Hematopoietic multipotent progenitor cell treated with erythropoietin and hydrocortisone succinate and interleukin-3 and kit ligand, for 8 days (in vitro differentiated cells): ENCODE measurements at places on chromosomes 6 and 20.

GRCh38 chr20:53652090-53652858, 58.6 kb upstream of the ZNF217 start:
- peak; percentile 54 for DNase-seq

DNA sequence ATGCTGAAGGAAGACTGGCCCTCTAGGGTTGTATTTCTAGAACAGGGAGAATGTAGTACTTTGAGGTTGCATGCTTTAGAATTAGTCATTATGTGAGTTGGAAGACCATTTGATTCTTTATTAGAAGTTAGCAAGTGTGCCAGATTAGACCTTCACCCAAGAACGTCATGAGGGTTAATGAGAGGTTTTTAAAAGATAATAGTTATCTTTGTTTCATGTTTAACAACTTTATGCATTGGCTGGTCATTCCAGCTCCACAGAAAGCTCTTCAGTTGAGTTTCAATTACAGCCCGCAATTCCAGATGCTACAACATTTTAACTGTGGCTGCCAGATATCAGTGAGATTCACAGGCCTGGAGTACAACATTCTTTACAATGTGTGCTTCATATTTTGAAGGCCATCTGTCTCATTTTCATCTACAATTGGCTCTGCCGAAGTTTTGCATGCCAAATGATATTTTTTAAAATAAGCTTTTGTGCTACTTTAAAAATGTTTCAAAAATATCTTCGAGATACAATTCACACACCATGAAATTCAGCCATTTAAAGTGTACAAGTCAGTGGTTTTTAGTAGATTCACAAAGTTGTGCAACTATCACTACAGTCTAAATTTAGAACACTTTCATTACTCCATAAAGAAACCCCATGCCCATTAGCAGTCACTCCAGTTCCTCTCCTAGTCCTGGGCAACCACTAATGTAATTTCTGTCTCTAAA, 61.1 kb upstream of the FBXO30 start:
- no peak for DNase-seq

DNA sequence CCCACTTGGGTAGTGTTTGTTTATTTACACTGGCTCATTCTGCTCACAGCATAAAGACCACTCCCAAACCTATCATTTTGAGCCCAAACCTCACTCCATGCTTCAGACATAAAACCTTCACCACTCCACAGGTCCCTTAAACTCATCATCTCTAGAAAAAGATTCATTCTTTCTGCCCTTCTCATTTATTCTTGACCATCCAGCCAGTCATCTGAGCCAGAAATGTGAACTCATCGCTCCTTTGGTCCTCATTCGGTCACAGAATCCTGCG, 12.4 kb downstream of the TPMT start:
- DNase-seq, result no peak

GRCh38 chr6:33156561-33156960, 35.7 kb downstream of the COL11A2 start:
- DNase-seq, result no peak

GRCh38 chr20:43681991-43682410, 15.1 kb downstream of the MYBL2 start:
- no peak for DNase-seq

- no peak for DNase-seq
Observed at GRCh38 chr6:101509536-101509935, 116.0 kb downstream of the GRIK2 start.

DNA sequence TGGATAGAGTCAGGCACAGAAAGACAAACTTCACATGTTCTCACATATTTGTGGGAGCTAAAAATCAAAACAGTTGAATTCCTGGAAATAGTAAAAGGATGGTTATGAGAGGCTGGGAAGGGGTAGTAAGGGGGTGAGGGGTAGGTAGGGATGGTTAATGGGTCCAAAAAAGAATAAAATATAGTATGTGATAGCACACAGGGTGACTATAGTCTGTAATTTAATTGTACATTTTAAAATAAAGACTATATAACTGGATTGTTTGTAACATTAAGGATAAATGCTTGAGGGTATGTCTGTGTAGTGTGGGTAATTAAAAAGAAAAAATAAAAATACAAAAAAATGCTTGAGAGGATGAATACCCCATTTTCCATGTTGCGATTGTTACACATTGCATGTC, 9.9 kb downstream of the SRSF6 start:
- no peak for DNase-seq

GRCh38 chr6:15897063-15897876, 231.6 kb upstream of the MYLIP start:
- DNase-seq, result no peak

GRCh38 chr6:125054331-125054730, 92.1 kb downstream of the RNF217 start:
- no peak for DNase-seq

DNA sequence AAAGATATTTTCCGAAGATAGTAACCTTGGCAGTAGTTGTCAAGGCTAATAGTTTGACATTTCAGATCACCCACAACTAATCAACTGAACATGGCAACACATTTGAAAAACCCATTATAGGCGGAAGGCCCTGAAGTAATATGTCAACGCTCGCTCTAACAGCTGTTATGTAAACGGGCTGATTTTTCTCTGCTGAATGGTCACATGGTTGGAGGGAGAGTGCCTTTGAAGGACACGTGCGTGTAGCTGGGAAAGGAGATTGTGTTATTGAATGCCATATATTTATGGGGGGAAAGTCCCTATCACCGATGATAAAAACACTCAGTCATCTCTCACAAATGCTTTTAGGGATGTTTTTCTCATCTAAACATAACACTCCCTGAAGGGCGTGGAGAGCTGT, 160.0 kb upstream of the RALGAPA2 start:
- DNase-seq, result no peak

DNA sequence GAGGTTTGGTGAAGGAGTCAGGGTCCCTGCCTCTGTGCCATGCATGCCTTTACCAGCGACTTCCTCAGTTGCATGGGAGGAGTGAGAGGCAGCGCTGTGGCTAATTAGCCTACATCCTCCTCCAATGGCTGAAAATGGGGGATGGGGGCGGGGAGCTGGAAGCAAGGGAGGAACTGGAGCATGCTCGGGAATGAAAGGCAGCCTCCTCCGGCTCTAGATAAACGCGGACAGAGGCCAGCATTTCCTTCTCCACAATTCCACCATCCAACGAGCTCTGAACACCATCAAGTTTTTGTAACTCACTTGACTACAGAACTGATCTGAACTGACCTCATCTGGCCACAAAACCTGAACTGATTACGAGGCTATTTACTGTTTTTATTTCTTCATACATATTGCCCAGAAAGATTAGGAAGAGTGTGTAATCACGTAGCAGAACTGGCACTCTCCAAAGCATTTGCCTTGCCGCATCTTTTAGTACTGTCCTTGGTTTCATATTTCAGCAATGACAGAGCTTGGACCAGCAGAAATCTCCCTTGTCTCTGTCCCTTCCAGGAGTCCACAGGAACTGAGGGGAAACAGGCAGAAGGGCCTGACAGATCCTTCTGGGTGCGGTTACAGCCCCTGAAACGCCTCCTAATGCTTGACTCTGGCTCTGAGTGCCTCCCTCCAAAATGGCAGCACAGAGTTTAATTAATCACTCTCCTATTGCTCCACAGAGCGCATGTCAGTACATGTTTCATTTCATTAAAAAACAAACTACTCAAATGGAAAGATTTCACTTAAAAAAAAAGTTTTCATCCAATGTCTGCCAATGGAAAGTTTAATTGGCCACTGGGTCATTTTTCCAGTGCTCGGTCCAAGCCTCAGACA, 58.2 kb upstream of the TRAF3IP2 start:
- no peak for DNase-seq

GRCh38 chr6:112022749-112023148, 31.2 kb upstream of the CCN6 start:
- no peak for DNase-seq

DNA sequence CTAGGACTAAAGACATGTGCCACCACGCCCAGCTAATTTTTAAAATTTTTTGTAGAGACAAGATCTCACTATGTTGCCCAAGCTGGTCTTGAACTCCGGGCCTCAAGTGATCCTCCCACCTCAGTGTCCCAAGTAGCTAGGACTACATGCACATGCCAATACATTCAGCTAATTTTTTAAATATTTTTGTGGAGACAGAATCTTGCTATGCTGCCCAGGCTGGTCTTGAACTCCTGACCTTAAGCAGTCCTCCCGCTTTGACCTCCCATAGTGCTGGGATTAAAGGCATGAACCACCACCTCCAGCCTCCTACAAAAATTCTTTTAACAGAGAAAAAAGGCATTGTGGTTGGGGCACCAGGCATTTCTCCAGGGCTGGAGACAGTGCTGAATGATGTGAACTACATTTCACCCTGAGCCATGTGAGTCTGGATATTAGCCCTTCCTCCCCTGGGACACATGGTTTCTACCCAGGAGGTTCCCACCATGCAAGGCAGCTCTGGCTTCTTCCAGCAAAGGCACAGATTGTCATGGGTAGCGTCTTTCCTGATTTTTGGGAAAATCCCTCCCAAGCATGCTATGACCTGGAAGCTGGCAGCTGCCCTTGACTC, 36.3 kb upstream of the CMTR1 start:
- DNase-seq, result no peak

DNA sequence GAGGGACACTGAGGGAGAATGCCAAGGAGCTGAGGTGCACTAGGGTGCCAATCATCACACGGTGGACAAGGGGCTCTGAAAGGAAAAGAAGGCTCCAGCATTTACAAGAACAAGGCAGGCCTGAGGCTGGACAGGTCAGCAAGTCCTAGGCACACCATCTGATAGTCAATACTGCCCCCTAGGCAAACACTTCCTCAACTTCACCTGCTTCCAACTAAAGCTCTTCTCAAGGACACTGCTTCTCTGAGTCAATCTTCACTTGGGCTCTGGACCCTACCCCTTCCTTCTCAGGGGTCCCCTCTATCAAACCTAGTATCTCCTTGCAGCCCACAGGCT, 37.7 kb upstream of the SLC4A11 start:
- peak; percentile 51 for DNase-seq

- DNase-seq, result no peak
Observed at GRCh38 chr6:39330057-39330456, 7.6 kb upstream of the KCNK16 start.

GRCh38 chr6:2109796-2110195, 135.6 kb downstream of the GMDS start:
- no peak for DNase-seq

GRCh38 chr6:163485388-163485851, 70.9 kb downstream of the QKI start:
- DNase-seq, result peak; percentile 51

- peak; percentile 50 for DNase-seq
Observed at GRCh38 chr20:48722737-48723191, 105.0 kb downstream of the PREX1 start.

DNA sequence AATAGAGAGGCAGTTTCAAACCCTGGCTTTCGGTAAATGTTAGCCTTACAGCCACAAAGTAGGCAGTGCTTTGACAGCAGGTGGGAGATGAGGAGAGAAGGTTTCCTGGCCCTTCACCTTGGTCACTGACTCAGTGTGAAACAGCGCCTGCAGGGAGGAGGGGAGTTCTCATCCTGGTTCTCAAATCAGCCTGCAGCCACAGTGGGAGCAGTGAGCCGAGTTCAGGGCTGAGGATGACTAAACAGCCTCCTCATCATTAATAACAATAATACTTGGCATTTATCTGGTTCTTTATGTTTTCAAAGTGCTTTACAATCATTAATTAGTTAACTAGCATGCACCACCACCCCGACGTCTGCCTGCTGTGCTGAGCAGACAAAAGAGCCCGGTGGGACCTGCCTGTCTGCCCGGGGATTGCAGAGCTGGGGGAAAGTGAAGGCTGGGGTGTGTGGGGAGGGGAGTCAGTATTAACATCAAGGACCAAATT, 59.6 kb downstream of the PRDM1 start:
- DNase-seq, result no peak

DNA sequence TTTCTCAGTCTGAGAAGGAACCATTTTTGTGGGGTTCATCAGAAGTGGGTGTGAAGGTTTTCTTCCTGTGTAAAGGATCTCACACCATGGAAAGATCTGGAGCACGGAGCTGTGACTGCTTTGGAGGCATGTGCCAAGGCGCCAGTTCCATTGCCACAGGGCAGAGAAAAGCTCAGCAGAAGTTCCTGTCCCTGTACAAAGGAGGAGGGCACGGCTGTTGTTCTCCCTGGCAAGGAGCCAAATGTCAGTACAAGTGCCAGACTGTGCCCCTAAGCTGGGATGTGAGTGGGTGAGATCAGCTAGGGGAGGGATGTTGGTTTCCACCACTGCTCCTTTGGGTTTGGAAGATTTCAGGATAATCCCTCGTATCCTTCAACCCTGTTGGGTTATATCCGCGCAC, 117.3 kb downstream of the CRYBG1 start:
- DNase-seq, result peak; percentile 49

DNA sequence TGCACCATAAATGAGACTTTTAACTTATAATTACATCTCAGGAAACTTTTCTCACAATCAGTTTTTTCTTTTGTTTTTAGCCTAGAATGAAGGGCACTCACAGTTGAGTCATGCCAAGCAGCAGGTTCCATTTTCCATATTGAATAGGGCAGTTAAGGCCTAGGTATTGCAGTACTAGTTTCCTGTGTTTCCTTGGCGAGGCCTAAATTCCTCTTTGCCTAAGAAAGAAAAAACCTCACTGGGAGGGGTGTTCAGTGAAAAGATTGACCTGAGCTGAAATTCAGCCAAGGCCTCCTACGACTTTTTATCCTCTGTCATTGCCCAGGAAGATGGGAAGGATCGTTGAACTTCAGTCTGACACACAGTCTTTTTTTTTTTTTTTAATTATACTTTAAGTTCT, 85.5 kb downstream of the IMPG1 start:
- DNase-seq, result no peak

DNA sequence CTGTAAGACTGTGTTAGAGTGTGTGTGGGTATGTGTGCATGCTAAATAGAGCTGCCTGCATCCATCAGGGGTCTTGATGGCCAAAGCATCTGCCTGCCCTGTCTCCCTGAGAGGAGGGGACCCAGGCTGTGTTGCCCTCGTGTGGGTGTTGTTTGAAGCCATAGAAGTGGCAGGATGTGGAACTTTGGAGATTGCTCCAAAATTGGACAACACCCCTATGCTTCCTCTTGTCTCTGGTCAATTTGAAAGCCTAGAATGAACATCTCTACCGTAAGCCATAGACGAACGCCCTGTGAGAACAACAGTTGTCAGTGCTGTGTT, 82.6 kb downstream of the ASXL1 start:
- DNase-seq, result no peak

- no peak for DNase-seq
Observed at GRCh38 chr20:61710108-61710507, 355.6 kb downstream of the TAF4 start.

DNA sequence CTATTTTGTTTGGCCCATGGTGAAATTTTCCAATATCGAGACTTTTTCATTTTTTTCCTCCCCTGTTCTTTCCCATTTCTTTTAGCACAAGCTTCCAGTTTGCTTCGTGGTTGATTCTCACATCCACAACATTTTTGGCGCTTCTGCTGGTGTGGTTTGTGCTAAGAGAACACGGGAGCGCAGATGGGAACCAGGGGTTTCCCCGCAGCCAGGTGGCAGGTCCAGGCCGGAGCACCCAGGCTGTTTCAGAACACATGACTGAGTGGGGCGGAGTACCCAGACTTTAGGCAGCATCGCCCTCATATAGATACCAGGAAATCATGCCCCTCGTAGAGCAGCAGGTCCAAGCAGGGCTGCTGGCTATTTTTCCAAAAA, 58.0 kb downstream of the SYTL3 start:
- DNase-seq, result peak; percentile 70
